Fibroblast of the aortic adventitia (primary cell): ENCODE measurements at places on chromosomes 12 and 14.

- peak; percentile 92 for DNase-seq
Observed at GRCh38 chr14:52553671-52554575, 1.3 kb downstream of the GPR137C start.

- no peak for DNase-seq
Observed at GRCh38 chr14:105944632-105945610, 418.5 kb downstream of the TMEM121 start.

DNA sequence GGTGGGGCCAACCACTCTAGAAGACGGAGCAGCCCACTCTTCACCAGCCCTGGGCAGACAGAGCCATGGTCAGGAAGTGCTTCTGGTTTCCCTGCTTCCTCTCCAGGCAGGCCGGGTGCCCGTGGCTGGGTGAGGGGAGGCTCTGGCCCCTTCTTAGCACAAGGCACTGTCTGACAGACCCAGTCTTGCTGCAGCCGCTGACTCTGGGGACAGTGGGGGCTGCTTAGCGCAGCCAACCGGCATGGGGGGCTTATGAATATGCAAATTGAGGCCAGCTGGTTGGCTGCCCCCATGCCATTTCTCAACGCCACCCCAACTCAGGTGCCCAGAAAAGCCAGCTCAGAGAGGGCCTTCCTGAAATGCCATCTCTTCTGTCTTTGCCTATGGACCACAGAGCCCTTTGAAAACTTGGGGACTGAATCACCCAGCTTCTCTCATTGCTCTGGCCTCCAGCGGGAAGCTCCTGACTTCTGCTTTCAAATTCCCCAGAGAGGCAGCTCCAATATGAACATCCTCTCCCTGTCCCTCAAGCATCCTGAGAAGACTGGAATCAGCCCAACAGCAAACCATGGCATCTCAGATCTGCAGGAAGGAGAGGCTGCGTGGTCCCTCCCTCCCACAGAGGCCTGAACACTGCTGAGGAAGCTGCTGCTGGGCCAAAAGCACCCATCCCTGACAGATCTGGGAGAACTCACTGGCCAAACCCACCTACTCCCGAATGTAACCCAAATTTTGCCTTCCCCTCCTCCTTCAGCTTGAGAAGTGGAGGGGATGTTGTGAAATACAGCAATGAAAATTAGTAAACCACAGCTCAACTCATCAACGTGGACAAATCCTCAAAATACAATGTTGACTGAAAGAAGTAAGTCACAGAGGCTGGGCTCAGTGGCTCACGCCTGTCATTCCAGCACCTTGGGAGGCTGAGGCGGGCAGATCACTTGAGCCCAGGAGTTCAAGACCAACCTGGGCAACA lies at the start of gene PROX2:
PROX2 (minus strand) TSS at position 205 of the 973 bp plus-strand sequence. CDS start 12,311 bp downstream, outside the sequence.
- DNase-seq: no peak

GRCh38 chr14:93047157-93047556 lies 68.6 kb downstream of the ITPK1 start:
- no peak for DNase-seq

- DNase-seq: peak; percentile 16
Observed at GRCh38 chr14:70188659-70189455, at the start of gene SLC8A3. TSS of gene SLC8A3 (minus strand) at chr14:70188951. CDS start at chr14:70168422, 20,529 bp downstream.

- peak; percentile 75 for DNase-seq
Observed at GRCh38 chr12:68378872-68379606, 46.9 kb upstream of the MDM1 start.

DNA sequence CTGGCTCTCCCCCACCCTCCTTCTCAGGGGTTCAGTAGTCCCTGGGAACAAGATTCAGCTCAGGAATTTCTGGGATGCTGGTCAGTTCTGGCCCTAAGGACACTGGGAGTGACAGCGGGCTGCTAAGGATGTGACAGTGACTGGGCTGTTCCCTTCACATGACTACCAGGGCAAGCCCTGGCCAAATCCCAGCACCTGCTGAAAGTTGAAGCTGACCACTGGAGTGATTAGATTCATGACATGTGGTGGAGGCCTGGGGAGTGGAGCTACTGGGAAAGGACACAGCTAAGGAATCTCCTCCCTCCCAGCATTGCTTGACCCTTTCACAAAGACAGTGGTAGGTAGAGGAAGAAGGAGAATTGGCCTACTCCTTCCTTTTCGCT lies 204.9 kb downstream of the DAD1 start:
- no peak for DNase-seq

GRCh38 chr14:34032720-34033119 lies 81.8 kb upstream of the EGLN3 start:
- no peak for DNase-seq

GRCh38 chr12:1934068-1934467 lies 15.6 kb upstream of the CACNA2D4 start:
- DNase-seq: no peak

DNA sequence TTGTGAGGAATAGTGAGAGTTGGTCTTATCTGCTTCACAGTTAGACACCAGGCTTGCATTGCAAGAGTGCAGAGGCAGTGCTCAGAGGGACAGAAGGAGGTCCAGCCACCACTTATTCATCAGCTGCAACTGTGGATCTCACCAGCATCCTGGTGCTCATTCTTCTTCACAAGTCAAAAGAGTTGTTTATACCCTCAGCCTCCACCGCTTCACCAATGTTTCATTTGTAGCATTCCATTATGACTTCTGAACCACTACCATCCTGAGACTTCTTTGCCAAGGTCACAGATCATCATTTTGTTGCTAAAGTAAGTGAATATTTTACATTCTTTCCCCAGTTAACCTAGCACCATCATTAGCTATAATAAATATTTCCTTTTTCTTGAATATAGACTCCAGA lies 230.5 kb upstream of the KITLG start:
- no peak for DNase-seq

DNA sequence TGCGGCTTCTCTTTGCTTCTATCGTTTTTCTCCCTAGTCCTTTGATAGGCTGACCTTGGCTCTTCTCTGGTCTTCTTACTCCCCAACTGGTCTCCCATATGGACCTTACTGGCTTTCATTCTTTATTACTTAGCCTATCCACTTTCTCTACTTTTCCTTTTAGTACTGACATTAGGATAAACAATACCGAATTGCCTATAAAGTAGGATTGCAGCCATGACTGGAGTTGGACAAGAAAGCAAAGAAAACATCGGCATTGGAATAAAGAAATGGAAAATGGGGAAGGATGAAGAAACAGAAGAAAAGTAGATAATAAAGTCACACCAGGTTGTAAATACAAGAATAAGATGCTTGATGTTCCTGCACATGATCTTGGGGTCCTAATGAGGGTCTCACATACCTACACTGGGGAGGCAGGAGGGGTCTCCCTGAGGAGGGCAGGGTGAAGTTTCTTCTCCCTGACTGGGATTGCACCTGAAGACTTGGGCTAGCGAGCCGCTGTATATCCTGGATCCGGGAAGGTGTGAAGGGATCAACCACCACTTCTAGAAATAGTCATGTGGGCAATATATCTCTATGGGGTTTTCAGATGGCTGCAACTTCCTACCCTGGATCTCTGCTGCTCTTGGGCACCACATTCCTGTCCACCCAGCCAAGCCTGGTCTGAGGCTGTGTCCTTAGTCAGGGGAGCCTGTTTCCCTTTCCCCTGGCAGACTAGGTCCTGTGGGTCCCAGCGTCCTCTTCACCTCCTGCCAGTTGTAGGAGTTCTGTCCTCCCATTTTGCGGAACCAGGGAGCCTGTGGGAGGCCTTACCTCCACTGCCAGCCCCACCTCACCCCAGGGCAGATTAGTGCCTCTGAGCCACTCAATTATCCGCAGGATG lies 13.1 kb downstream of the NKX2-1 start:
- no peak for DNase-seq

- no peak for DNase-seq
Observed at GRCh38 chr14:58633831-58634230, 3.9 kb upstream of the DACT1 start.

DNA sequence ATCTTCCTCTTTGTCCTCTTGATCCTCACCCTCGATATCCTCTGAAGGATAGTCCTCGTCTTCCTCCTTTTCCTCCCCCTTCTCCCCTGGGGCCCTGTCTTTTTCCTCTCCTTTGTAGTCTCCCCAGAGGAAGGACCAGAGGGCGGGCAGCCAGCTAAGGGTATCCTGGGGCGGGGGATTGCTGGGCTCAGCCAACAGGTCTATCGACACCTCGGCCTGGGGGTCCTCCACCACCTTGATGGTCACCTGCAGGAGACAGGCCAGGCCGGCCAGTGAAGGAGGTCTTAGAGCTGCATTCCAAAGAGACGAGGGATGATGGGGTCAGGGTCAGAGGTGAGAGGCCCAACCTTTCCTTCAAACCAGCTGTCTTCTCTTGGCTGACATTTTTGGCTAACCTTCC lies 16.2 kb downstream of the ISM2 start:
- no peak for DNase-seq

DNA sequence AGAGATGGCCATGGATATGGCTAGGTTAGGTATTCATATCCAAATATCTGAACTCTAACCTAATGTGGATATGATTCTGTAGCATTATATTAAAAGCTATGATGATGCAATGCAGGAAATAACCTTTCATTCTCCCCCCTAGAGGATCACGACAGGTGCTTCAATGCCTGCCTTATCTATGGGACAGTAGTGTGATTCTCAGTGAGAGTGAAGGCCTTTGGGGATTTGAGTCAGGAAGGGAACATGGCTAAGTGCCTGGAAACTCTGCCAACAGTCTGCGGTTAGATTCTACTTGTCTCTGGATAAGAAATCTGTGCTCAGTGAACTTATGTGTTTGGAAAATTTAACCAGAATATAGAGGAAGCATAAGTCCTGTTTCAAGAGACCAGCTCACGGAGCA lies 81.8 kb downstream of the SLC38A1 start:
- peak; percentile 88 for DNase-seq

DNA sequence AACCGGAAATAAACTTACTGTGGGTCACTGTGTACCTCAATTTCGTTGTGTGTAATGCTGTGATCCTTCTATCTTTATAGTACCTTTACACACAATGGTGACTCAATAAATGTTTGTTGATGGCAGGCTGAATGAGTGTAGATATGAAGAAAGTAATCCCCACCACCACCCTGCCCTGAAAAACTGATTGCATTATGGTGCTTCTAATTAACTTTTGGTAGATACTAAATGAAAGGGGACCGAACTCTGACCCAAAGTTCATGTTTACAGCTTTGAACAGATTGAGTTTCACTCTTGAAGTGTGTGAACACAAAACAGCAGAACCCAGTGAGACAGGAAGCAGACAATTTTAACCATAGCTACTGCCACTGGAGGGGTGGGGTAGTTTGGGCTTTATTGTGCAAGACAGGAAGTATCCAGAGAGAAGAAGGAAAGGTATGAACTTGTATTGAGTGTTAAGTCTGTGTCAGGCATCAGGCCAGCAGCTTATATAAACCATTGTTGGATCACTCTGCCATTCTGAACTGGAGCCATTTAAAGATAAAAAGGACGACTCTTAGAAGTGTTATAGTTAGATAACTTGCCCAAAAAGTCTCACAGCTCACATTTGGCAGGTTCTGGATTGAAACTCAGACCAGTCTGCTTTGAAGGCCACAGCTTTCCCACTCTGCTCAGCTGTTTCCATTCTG lies 197.0 kb upstream of the AMIGO2 start:
- DNase-seq: peak; percentile 94

- DNase-seq: peak; percentile 28
Observed at GRCh38 chr14:32201816-32202490, at the start of gene RNU6-7. TSS of gene RNU6-7 (plus strand) at chr14:32202045.

- DNase-seq: peak; percentile 67
Observed at GRCh38 chr12:20220339-20220738, 148.0 kb upstream of the PDE3A start.

GRCh38 chr14:91748049-91748448 lies 16.2 kb upstream of the CATSPERB start:
- DNase-seq: no peak

DNA sequence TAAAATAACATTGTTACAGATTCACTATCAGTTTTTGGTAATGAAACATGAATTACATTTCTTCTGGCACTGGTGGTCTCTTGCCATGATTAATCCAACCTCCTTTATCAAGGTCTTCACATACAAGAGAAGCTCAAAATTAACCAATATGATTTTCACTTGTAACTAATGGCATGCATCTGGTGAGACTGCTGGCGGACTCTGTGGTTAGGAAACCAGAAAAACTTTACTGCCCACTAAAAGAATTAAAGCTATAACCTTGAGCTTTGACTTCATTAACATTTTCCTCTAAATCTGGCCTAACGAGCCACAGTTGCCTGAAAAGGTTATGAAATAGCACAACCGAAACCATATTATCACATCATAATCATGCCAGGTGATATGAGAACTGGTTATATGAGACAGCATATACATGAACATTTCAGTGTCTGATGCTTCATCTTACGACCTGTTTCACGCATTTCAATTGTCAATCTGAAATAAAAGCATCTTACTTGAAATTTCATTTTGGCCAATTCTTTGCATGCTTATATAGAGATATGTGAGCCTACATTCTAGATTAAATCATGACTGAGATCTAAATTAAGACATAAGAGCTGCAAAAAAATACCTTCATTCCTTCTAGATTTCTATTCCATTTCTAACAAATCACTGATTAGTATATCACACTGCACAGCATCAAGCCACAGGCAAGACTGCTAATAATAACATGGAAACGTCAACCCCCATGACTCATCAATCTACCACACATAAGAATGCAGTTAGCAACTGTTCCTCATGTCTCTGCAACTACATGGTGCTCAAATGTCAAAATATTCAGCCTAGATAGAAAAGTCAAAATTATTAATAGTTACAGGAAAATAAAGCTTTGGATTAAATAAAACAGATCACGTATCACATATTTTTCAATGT lies 89.3 kb downstream of the OSBPL8 start:
- DNase-seq: peak; percentile 92

- no peak for DNase-seq
Observed at GRCh38 chr14:90375934-90376333, 20.9 kb upstream of the CALM1 start.

DNA sequence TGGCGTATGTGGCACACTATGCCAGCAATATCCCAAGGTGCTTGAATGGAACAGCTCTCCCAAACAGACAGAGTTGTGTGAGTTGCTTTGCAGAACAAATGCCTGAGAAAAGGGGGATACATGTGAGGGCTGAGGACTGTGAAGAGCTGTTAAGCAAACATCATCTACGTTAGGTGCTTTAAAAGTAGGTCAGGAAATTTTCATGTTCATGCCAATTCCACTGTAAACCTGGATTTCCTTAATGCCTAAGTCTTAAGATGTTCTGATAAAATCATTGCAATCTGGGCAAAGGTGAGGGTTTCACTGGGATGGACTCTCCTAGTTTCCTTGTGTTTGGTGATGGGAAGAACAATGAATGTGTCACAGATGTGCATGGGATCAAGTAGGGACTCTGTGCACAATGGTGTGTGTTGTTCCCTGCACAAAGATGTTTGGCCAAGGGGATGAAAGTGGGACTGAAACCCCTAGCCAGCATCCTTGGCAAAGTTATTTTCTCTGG lies 227.9 kb downstream of the KTN1 start:
- DNase-seq: no peak
